ENCODE measurements at places on chromosomes 13 and 19.

DNA sequence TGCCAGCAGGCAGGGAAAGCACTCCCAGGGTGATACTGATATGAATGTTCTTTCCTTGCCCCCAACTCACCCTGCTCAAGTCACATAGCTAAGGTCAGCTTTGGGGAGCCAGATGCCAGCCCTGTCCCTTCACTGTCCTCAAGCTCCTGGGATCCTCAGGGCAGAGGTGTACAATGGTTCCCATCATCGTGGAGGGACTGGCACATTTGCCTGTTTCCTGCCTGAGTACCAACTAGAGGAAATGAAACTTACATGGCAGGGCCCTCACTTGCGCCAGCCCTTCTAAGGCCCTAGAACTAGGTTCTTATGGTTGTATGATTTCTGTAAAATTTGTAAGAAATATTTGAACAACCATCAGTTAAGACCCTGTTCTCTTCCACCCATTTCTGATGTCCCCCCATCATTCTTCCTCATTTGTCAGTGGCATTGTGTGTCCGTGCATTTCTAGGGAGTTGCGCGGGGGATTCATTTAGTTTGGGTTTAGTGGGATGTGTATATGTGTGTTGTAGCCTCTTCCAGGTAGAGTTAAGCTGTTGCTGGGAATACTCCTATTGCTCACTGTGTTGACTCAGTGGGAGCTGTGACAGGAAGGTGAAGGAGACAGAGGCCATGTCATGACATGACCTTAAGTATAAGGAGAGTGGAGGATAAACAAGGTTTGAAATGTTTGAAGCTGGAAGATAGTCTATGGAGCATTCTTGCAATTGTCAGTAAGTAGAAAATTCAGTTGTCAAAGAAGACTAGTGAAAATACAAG is 41.3 kb upstream of the RCBTB2 start:
- no peak for DNase-seq

DNA sequence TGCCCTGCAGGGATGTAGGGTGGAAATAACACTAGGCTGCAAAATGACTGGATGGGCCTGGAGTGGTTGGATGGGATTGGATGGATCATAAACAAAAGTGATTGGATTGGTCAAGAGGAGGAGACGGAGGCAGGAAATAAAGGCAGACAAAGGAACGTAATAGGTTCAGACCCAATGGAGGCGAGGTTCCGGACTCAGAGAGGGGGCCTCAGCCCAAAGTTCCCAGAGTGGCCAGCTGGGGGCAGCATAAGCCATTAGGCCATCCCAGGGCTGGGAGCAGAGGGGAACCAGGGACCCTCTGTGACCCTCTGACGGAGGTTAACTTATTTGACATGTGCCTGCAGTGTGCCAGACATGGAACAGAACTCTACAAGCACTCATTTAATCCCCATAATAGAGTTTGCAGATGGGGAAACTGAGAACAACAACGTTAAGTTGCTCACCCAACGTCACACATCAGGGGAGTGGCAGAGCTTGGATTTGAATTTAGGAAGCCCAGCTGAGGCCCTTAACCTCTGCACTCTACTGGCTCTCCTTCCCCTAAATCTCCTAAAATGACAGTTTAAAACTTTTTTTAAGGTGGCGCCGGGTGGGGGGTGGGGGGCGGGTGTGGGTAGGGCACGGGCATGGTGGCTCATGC is 15.3 kb upstream of the MAP1S start:
- peak; percentile 66 for DNase-seq

- no peak for DNase-seq
These were observed 45.2 kb upstream of the HMGB1 start for GRCh38 chr13:30510811-30511371.

DNA sequence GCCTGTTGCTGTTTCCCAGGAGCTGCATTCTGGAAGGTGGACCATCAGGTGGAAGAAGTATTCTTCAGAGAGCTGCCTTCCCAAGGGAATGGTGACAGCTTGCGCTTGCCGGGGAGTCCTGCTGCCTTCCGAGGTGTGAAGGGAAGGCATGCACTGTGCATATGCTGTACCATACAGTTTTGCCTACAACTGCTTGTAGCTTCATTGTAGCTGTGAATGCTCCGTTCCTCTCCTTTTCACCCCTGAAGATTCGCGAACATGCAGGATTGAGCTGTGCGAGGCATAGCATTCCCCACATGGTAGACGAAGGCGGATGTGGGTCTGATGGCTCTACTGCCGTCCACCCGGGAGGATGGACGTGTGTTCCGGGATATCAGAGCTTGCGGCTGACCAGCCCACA is 243.2 kb upstream of the TSHZ3 start:
- no peak for DNase-seq

DNA sequence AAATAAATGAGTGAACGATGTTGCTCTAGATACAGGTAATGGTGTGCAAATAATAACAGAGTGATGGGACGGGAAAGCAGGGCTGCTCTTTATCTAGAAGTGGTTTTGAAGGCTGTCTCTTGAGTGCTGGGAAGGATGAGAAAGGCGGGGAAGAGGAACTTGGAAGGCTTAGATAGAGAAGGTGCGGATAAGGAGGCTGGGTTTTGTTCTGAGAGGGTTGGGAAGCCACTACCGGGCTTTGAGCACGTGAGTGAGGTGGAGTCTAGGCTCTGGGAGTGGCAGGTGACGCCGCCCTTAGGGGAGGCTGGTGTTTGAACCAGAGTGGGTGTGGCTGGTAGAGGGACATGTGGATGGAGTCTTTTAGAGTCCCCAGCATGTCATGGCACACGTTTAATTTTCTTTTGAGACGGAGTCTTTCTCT is 811 bp downstream of the ARMC6 start:
- peak; percentile 56 for DNase-seq

DNA sequence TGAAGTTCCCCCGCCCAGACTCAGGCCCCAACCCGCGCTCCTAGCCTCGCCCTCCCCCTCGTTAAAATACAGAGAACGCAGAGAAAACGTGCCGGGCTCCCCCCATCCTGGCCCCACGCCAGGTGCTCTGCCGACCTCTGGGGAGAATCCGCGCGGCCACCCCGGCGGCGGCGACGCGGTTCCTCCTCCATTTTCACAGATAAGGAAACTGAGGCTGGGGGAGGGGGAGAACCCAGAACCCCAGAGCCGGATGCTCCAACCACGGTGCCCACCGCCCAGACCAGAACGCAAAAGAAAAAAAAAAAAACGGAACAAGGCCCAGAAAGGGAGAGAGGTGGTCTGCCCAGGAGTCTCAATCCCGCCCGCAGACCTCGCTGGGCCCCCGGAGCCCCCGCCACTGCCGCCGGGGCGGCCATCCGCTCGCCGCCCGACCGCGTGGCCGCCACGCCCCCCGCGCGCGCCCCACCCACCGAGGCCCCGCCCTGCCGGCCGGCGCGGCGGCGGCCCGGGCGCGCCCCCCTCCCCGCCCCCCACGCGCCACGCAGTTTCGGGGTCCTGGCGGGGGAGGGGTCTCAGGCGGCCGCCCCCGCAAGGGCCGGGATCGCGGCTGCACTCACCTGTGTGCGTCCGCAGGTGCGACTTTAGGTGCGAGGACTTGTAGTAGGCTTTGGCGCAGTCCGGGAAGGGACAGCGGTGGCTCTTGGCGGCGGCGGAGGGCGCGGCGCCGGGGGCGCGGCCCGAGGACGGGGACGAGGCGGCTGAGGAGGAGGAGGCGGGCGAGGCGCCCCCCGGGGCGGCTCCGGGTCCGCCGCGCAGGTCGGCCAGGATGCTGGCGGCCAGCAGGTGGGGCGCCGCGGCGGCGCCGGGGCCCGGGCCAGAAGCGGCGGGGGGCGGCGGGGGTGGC is 703 bp downstream of the KLF16 start:
- no peak for DNase-seq

DNA sequence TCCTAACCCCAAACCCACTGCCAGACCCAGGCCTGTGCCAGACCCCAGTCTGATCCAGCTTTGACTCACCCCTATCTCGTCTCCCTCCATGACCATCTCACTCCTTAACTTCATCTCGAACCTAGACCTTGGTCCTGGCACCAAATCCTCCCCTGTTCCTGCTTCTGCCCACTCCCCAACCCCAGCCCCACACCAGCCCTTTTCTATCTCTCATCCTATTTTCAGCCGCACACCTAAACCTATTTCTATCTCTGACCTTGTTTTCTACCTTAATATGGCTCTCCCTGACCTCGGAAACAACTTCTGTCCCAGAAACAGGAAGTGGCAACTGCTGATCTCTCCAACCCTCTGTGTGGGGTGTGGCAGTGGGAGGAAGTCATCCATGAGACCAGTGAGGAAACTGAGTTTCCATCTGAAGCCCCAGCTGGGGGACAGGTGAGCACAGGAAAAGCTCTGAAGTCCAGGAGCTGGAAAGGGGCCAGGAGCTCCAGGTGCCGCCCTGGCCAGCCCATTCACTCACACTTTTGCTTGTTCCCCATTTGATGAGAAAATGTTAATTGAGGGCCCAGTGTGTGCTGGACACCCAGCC is 13.7 kb downstream of the PTH2 start:
- no peak for DNase-seq

GRCh38 chr19:21423057-21424041 is 26.4 kb downstream of the ZNF493 start:
- no peak for DNase-seq

DNA sequence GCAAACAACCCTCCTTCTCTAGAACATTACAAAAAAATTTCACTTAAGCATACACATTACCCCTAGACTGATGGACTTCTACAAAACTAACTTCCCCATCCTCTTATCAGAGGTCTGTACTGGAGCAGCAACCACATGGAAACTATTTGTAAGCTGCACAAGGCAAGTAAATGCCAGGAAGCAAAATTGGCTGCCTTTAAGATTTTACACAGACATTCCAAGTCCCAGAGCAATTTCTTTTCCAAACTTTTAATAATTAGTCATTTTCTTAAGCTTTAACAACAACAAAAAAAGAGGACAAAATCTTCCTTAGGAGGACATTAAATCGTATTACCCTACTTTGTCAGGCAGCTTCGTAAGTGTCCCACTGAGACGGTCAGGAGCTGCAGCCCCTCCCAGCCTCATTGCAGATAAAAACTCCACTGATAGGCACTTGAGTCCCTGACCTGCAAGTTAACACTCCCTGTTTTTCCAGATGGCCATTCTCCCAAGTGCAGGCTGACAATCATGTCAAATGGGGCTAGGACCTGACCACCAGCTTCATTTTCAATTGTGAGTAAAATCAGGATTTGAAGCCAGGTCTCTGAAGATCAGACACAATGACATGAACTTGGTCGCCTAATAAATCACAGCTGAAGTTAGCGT is 680.1 kb downstream of the DIAPH3 start:
- peak; percentile 49 for DNase-seq

DNA sequence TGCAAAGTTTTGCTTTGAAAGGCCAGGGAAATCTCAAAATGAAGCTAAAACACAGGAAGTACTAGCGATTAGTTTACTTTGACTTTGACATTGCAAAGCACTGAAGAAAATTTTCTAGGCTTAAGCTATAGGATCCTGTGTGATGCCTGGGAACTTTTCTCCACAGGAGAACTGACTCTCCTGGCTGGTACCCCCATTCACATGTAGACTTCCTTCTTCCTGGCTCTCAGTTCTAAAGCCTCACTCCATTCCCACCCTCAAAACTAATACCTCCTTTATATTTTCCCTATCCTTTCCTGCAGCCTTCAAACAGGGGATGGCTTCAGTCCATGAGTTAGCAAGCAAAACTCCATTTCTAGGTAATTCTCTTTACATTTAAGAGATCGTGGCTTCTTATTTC is 189.5 kb downstream of the SLITRK1 start:
- no peak for DNase-seq

DNA sequence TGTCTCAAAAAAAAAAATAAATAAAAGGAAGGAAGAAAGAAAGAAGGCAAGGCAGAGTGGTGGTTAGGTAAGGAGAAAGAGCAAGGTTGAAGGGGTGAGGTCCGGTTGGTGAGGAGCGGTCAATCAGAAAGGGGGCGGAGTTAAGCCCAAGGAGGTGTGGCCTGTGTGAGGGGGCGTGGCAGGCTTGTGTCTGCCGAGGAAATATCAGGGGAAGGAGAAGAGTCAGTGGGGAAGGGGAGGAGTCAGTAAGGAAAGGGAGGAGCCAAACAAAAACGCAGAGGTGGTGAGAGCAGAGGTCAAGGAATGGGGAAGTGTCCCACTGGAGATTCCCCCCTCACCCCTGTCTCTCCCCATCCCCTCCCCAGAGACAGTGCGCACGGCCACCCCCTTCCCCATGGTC is 5.9 kb downstream of the CACNG7 start:
- no peak for DNase-seq

GRCh38 chr13:30006246-30006645 is 155.8 kb upstream of the UBL3 start:
- no peak for DNase-seq

GRCh38 chr19:1284293-1284978 is 1.2 kb upstream of the EFNA2 start:
- no peak for DNase-seq

GRCh38 chr13:113397608-113398425 is 33.9 kb upstream of the GRTP1 start:
- DNase-seq, result no peak

- DNase-seq, result peak; percentile 48
These were observed 2.2 kb downstream of the FLT3LG start for GRCh38 chr19:49475995-49476880.

GRCh38 chr13:39811051-39811450 is 155.6 kb downstream of the COG6 start:
- no peak for DNase-seq

DNA sequence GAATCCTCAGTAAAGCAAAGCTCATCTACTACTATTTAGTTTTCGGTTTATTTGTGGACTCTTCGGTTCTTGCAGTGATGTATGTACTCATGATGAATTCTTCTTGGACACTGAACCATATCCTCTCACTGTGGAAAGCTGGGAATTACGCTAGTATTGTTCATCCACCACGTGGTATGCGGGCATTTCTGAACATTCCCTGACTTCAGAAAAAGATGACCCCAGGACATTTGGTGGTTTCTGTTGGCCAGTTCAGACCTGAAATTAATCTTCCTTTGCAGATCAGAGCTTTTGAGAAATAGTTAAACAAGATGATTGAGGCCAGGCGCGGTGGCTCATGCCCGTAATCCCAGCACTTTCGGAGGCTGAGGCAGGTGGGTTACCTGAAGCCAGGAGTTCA is 25.3 kb upstream of the FBN3 start:
- DNase-seq, result no peak

DNA sequence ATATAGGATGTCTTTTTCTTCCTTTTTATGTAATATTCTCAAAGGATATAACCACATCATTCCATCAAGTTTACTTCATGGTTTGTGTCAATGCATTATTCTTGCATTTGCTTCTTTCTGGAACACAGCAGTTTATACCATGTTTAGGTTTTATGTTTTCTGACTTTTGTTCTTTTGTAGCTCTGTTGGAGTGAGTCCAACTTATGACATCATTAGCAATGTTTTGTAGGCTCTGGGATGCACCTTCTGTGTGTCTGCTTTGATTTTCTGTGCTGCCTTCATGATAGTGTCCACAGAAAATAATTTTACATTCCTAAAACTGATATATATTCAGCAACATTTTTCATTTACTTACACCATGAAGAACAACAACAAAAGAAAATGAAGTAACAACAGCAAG is 68.9 kb downstream of the SHISA2 start:
- DNase-seq, result peak; percentile 6

DNA sequence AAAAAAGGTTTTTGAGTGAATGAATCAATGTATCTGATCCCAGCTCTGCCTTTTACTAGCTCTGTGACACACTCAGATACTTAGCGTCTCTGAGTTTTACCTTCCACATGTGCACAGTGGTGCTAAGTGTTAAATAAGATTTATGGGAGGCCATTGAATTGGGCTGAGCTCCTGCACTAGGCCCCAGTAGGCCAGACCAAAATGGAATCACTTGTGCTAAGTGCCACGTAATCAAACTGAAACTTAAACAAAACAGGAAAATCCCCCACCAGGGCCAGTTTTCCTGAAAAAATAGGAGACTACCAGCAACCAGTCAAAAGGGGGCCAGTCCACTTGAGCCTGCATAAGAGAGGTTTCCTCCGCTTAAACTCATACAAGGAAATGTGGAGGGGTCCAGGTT is 40.9 kb downstream of the GJA3 start:
- DNase-seq, result no peak

GRCh38 chr13:33058776-33059327 is 42.6 kb downstream of the KL start:
- DNase-seq, result no peak

Data from fibroblast of pulmonary artery (primary cell).